ENCODE measurements at places on chromosomes 5 and 9.

GRCh38 chr5:36359267-36359666, 57.6 kb upstream of the RANBP3L start:
- no peak for DNase-seq

- DNase-seq: no peak
Observed at GRCh38 chr5:87770601-87771121, 357.9 kb upstream of the CCNH start.

DNA sequence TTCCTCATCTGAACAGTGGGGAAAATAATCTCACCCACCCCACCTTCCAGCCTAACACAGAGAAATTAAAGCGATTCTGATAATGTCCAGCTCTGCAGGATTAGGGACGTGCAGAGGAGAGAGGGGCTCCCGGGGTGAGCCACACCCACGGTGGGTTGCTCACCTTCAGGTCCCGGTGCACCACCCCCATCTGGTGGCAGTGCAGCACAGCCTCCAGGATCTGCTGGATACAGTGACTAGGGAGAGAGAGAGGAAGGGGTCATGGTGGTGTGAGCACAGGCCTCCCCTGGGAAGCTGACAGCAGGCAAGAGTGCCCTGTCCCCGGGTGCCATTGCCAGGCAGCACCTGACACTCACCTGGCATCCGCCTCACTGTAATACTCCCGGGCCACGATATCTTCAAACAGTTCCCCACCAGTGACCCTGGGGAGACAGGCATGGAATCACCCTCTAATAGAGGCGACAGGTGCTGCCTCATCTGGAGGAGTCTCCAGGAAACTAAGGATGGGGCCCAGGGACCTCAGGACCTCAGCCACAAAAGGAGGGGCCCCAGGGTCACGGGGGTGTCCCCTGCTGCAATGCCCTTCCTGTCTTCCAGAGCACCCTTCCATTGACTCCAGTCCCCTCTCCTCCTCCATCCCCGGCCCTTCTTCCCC, 33.0 kb downstream of the CAMK2A start:
- DNase-seq: no peak

GRCh38 chr5:28397502-28397941, 1359.1 kb upstream of the CDH9 start:
- DNase-seq: no peak

- DNase-seq: no peak
Observed at GRCh38 chr5:18216729-18217128, 582.5 kb downstream of the TAF11L14 start.

GRCh38 chr5:132053483-132053882, 7.0 kb upstream of the IL3 start:
- no peak for DNase-seq

DNA sequence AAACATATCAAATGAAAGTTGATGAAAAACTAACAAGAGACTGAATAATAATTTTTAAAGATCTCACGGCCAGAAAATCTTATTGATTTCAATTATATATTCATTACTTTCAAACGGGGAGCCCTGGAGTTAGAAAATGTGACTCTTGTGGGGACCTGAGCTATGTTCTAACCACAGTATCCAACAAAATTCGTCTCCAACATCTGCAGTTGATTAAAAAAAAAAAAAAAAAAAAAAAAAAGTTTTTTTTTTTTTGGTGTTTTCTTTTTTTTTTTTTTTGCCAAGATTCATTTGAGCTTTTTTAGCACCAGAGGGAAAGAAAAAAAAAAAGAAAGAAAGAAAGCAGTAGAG, 144.3 kb upstream of the PIK3R1 start:
- DNase-seq: no peak

- DNase-seq: no peak
Observed at GRCh38 chr9:76646249-76646648, 118.0 kb upstream of the PCA3 start.

DNA sequence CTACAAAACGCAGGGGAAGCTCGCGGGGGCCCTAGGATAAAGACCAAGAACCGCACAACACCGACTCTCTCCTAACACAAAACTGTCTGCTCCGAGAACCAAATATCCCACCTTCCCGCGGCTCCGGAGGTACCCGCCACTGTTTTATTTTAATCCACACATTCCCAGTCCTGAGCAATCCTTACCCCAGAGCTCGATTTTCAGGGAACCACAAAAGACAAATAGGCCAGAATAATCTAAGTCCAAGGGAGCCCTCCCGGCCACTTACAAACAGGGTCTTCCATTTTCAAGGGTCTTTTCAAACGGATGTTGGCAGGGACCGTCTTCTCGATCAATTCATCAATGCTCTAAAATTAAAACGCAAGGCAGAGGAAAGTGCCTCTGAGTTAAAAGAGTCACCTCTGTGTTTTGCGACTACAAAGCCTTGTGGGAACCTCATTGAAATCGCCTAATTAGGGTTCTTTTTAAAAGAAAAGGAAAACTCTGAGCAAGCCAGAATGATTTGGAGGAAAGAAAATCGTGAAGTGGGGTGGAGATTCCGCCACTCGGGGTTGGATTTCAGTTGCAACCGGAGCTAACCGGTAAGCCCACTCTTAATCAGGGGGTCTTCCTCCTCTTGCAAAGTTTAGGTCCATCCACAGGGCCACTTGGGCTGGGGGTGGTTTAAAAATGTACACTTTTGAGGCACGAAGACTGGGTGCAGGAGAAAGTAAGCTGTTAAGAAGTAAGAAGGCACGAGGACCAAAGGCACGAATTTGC, 1.0 kb downstream of the GLDC start:
- DNase-seq: no peak

- no peak for DNase-seq
Observed at GRCh38 chr9:136852664-136853595, 784 bp downstream of the MAMDC4 start.

DNA sequence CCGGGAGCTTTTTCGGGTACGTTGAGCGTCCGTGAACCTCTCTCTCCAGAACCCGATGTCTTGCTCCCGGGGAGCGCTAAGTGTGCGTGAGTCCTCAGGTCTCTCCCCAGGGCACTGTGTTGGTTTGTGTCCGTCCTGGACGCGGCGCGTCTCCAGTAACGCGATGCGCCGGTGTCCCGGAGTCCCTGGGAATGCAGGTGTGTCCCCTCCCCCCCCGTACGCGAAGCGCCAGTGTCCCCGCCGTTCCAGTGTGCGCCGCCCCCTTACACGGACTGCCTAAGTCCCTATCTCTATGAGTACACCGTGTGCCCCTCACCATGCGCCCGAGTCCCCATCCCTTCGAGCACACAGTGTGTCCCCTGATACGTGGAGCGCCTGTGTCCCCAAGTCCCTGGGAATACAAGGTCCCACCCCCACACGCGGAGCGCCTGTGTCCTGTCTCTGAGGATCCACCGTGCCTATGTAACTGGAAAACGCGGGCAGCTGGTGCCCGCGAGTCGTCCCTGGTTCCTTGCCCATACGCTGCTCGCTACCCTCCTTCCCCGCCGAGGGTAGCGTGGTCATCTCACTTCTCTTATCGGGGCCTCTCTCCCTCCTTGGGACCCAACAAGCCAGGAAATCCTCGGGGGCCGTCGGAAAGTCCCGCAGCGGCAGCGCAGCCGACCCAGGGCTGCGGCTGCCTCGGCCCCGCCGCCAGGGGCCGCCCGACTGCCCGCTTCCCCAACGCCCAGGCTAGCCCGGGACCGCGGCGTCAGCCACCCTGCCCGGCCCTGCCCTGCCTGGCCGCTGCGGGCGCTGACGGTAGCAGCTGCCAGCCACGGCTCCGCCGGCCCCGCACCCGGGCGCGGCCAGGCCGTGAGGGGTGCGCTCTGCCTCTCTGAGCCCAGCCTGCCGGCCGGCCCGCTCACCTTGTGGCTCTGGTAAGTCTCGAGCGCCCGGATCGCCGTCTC, 709 bp downstream of the ELL2 start:
- no peak for DNase-seq

DNA sequence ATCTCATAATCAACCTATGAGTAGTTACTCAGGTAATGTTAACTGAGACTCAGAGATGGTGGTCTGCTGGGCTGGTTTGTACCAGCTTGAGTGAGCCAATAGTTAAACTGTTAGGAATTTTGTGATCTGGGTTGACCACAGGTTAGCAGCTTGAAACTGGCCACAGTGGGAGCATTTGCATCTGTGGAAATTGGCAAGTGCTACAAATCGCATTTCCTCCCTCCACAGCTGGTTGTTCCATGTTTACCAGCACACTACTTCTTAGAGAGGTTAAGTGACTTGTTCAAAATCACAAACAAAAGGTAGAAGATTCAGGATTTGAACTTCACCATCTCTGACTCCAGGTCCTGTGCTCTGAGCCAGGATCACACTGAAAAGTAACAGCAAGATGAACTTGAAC, 446.9 kb upstream of the CLINT1 start:
- DNase-seq: no peak

- DNase-seq: no peak
Observed at GRCh38 chr5:35780236-35780635, 76.5 kb upstream of the IL7R start.

DNA sequence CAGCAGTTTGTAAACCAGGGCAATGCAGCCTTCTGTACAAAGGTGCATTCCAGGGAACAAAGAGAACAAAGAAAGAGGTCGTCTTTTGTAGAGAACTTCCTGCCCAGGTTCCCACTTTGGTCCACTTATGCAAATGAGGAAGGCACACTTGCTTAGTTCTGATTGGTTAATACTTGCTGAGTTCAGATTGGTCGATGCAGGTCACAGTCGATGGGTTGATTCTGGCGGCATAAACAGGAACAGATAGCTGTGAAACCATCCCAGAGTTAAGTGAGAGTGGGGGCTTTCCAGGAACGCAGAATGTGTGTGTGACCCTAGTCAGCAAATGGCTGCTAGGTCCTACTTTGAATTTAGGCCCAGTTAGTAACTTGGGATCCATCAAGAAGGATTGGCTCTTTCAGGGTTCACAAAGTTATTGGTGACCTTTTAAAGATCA, 1.8 kb upstream of the ADAMTS13 start:
- DNase-seq: no peak

DNA sequence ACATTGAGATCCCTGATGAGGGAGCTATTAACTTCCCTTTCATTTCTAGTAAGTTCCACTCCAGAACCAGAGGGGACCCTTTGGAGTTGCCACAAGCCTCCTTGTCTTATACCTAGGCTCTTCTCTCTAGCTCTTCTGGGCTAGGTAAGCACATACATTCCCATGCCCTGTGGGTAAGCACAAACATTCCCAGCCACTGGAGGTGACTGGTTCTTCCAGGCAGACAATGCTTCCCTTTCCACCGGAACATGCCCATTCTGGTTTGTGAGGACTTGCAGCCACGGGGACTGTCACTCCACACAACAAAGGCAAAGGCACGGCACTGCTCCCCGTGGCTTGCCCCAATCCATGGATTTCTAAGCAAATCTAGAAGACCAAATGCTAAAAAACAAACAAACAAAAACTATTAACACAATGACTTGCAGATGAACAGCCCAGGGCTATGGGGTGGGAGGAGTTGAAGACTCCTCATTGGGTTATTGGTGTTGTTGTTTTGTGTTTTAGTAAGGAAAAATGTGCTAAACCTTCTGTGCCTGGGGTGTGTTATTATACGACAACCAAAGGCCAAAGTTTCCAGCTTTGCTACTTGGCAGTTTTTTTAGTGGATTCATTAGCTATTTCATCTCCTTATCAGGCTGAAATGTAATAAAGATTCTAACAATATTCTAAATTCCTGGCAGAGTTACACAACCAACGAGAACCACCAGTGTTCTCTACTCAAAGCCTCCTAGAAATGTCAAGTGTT, 276.2 kb downstream of the SYK start:
- DNase-seq: no peak

DNA sequence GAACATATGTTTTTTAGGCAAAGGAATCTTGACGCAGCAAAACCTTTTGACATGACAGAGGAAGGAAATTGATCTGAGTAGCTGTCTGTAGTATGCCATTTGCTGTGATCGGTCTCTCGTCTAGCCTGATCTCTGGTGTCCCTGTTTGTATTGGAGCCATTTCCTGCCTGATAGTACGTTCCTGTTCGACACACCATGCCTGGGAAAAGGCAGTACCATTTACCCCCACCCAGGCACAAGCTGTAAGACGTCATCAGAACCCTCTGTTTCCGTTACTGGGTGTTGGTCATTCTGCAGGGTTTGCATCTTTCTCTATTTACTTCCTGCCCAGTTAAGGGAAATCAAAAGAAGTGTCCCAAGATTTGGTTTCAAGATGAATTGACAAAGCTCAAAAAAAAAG, 129.7 kb downstream of the CEMIP2 start:
- no peak for DNase-seq

Data from glomerular endothelial cell (primary cell).